COR-L47 (cell line): ENCODE measurements at places on chromosomes 1 and 21.

DNA sequence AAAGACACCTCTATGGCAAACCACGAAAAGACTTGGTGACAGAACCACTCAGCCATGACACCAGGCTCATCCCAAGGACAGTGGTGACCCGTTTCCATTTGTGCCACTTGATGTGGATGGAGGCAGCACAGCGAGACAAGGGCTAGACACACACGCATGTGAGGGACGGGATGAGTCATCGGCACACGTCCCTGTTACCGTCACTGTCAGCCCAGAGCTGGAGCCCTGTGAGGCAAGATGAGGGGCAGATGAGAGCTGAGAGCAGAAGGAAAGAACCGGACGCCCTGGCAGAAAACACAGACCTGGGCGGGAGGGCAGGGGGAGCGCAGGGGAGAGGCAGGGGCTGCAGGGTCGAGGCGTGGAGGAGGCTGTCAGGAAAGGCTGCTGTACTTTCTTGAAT is 57.8 kb downstream of the SIK1 start:
- no peak for DNase-seq

- DNase-seq: no peak
Measured at GRCh38 chr1:183931646-183932271, 105.8 kb downstream of the COLGALT2 start.

DNA sequence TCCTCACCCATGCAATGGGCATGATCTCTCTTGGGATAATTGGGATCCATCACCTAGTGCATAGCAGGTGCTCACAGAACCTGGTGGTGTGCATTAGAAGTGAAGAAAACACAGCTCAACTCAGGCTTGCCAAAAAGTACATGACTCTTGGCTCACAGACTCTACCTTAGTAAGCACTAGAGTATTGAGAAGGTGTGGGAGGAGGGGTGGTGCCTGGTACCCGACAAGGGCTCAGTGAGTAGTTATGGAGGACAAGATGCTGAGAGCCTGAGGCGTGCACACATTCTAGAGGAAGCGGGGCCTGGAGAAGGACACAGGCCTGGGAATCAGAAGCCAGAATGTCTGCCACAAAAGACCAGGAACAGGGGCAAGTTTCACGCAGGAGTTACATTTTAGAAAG is 100.3 kb upstream of the GRIK3 start:
- DNase-seq: no peak

DNA sequence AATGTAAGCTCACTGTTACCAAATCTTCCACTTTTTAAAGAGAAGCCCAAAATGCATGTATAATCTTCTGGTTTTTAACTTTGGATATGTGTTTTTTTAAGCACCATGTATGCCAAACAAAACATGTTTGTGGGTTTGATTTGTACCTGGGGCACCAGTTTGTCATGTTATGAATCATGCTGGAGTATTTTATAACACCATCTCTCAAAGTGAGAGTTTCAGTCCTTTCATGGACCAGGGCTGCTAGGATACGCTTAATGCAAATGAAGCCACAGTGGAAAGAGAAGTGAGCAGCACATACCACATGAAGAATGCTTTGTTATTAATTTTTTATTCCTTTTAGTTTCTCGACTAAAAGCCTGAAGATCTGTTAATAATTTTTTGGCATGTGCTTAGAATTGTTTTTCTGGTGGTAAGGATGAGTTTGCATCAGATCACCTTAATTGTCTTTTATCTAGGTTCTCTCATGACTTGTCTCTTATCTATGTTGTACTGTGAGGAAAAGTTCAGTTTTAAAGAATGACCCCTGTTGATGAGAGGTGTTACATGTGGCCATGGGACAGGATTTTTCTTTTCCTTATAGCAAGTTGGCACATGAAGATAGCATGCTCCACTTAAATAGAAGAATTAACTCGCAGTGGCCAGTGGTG is 2.0 kb upstream of the RABGAP1L start:
- DNase-seq: no peak

GRCh38 chr1:61056573-61057439 is 25.6 kb upstream of the NFIA start:
- peak; percentile 47 for DNase-seq

DNA sequence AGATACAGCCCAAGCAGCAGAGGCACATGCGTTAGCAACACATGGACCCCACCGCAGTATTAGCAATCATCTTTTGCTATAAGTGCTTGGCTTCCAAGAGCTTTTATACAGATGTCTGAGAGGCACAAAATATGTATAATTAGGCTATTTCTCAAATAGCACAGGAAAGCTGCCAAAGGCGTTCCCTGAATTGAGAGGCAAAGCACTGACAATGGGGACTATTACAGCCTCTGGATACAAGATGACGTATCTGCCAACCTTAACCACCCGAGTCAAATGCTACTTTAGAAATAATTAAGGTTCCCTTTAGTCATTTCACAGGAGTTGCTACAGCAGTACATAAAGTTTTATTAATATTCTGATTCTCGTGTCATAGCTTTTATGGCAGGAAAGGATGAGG is 6.4 kb downstream of the STMN1 start:
- no peak for DNase-seq
